ENCODE measurements at places on chromosomes 12 and 14.

DNA sequence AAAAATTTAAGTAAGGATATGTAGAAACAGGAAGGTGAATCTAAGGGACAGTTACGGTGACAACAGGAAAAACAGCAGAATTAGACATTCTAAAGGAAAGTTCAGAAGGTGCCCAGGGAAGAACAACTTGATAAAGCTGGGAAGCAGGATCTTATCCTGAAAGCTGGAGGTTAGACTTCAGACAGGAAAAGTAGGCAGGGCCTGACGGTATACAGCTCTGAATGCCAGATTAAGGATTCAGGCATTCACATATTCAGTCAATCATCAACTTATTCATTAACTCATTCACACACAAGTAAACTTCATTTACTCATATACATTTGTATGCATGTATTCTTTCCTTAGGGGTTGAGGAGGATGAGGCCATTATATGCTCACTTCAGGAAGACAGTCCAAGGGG lies 81.3 kb downstream of the RALGAPA1 start:
- DNase-seq = no peak

- DNase-seq = no peak
These were observed 1080.3 kb downstream of the GALC start for GRCh38 chr14:86912709-86913108.

DNA sequence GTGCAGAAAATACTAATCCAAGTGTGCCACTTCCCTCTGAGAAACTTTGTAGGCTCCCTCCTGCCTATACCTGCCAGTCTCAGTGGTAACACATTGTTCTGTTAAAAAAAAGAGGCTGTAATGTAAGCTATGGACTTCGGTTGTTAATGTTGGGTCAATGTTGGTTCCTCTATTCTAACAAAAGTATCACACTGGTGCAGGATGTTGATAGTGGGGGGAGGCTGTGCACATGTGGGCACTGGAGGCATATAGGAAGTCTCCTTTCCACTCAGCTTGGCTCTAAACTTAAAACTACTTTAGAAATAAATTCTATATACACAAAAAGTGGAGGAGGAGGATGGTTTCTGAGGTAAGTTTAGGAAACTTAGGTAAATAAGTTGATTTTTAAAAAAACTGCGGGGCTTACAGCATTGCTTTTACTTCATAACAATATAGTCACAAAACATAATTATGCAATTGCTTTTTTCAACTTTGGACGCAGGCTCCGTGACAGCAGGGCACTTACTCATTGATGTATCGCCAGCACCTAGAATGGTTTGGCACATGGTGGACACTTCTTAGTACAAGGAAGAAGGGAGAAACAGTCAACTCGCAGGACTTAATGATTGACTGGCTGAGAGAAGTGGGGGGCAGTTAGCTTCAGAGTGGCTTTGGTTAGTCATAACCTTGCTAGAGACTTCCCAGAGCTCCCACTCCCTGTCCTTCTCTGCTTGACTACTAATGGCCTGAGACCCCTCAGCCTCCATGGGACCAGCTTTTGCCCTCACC lies 7.9 kb upstream of the NYNRIN start:
- DNase-seq = no peak

- no peak for DNase-seq
These were observed 50.9 kb downstream of the KLHL28 start for GRCh38 chr14:44910821-44911220.

DNA sequence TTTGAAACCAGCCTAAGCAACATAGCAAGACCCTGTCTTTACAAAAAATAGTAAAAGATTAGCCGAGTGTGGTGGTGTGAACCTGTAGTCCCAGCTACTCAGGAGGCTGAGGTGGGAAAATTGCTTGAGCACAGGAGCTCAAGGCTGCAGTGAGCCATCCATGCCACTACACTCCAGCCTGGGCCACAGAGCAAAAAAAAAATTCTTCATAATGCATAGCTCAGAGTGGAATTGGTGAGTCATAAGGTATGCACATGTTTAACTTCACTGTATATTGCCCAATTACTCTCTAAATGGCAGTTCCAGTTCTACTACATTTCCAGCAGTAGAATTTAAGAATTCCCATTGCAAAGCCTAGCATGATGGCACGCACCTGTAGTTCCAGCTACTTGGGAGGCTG lies 26.8 kb upstream of the CLIP1 start:
- DNase-seq = no peak
